AG04449 (cell line): ENCODE measurements at places on chromosomes 2 and 18.

GRCh38 chr18:55102501-55102900, 143.2 kb upstream of the CCDC68 start:
- no peak for DNase-seq

DNA sequence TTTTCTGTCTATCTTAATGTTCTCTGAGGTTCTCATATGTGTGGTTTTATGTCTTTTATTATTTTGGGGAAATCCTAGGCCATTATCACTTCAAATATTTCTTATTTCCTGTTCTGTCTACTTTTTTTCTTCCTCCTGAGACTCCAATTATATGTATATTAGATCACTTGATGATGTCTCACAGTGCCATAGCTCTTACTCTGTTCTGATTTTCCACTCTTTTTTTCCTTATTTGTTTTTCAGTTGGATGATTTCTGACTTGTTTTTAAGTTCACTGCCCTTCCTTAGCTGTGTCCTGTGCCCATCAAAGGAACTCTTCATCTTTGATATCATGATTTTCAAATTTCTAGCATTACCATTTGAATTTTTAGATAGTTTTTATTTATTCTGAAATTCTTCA, 24.1 kb downstream of the FAM228B start:
- DNase-seq, result no peak

GRCh38 chr2:219416938-219417337, 1.2 kb upstream of the DES start:
- no peak for DNase-seq

- no peak for DNase-seq
Measured at GRCh38 chr2:219459460-219460311, 25.0 kb downstream of the SPEG start.

- DNase-seq, result no peak
Measured at GRCh38 chr18:2914185-2914880, 67.5 kb downstream of the EMILIN2 start.

- DNase-seq, result no peak
Measured at GRCh38 chr2:96157649-96158553, 12.7 kb upstream of the DUSP2 start.

GRCh38 chr18:10274301-10274700, 180.1 kb upstream of the APCDD1 start:
- DNase-seq, result peak; percentile 28

GRCh38 chr2:226887940-226888339, 52.1 kb downstream of the RHBDD1 start:
- DNase-seq, result peak; percentile 79

DNA sequence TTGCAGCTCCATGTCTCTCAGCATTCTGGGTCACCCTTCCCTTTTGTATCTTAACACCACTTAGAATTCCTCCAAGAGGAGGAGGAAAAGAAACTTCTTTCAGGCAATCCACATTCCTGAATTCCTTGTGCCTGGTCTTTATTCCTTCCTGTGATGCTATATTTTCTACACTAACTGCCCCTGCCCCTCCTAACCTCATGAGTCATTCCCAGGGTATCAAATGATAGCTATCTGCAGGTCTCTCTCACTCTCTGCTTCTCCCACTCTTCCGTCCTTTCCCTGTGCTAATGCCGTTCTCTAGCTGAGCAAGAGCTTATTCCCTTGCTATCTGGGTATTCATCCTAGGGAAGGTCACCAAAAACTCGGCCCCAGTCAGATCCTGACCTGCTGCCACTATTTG, 395.0 kb upstream of the TCF4 start:
- DNase-seq, result no peak

DNA sequence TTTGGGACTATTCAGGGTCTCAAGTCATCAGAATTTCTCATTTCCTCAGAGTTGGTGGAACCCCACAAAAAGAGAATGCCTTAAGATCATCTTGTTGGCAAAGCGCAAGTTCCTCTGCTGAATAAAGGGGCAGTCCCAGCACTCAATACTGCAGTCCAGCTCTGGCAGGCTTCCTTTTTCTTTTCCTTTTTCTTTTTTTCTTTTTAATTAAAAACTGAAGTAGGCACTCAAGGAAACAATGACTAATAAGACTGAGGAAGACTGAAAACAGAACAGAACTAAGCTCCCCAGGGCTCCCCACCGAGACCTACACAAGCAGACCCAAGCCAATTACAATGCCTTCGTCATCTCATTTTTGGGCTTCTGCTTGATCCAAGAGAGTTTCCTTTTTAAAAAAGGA, 82.0 kb downstream of the STK39 start:
- no peak for DNase-seq

GRCh38 chr2:238492840-238493239, 66.1 kb downstream of the ASB1 start:
- DNase-seq, result no peak

DNA sequence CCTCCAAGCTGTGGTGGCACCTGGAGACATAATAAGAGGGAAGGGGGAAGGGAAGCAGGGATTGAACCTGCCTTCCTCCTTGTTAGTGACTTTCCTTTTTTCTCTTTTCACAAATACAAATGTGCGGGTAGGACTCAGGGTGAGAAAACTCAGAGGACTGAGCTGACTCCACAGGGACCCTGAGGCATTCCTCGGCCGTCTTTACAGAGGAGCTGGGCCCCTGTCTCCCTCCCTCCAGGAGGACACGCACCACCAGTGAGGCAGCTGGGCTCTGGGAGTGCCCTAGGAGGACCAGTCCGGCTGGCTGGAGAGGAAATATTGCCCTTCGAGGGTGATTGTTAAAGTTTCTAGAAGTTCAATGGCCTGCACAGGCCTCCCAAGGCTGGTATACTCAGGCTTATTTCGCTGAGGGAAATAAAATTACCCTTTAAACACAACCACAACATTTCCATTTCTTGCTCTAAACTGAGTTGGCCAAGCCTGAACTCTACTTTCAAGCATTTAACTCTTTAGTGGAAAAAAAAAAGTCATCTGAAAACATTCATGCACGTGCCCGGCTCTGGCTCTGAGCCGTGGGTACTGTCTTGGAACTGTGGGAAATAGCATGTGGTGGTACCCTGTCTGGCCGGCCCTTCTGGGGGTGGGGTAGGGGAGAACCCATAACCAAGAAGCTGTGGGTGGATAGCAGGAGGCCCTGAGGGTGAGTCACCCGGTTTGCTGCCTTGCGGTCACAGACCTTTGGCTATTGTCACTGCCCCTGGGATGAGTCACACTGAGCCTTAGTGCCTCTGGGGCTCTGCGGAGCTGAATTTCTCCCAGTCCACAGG, 116.0 kb downstream of the COPS8 start:
- no peak for DNase-seq

- no peak for DNase-seq
Measured at GRCh38 chr2:82139979-82140611, 1835.5 kb upstream of the LRRTM1 start.

DNA sequence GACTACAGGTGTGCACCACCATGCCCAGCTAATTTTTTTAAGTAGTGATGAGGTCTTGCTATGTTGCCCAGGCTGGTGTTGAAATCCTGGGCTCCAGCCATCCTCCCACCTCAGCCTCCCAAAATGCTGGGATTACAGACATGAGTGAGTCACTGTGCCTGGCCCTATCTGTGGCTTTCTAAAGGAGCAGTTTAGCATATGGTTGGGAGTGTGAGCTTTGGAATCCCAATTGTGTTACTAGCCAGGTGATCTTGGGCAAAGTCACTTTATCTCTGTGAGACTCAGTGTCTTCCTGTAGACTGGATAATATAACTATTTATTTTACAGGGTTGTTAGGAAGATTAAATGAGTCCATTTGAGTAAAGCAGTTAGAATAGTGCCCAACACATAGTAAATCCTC, 19.8 kb upstream of the SMAD4 start:
- DNase-seq, result no peak

- DNase-seq, result no peak
Measured at GRCh38 chr2:67717692-67718091, 320.6 kb downstream of the ETAA1 start.

- no peak for DNase-seq
Measured at GRCh38 chr2:227789803-227790202, 23.8 kb upstream of the CCL20 start.
